ENCODE measurements at places on chromosomes 2 and 18.

DNA sequence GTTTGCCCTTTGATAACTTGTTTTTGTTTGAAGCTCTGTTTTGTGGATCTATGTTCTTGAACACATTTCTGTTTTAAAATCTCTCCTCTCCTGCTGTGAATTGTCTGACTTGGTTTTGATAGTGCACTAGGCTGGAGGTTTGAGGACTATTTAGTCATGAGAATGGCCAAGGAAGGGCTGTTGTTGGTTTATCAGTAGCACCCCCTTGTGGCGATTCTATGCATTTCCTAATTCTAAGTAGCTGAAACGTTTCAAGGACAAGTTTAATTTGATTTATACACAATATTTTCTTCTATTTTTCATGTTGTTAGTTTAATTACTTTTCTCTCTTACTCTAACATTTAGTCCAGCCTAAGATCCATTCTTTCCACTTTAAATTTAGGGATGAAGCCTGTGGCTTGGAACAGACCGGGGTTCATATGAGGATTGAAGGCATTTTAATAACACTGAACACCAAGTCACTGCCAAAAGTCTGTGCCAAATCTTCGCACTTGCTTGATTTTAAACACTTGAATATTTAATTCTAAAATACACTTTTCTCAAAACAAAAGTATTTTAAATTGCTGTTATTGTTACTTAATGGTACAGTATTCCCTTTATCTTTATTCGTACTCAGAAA lies 166.0 kb downstream of the SOCS6 start:
- DNase-seq = no peak

- no peak for DNase-seq
These were observed 666.3 kb downstream of the TSN start for GRCh38 chr2:122421775-122422174.

DNA sequence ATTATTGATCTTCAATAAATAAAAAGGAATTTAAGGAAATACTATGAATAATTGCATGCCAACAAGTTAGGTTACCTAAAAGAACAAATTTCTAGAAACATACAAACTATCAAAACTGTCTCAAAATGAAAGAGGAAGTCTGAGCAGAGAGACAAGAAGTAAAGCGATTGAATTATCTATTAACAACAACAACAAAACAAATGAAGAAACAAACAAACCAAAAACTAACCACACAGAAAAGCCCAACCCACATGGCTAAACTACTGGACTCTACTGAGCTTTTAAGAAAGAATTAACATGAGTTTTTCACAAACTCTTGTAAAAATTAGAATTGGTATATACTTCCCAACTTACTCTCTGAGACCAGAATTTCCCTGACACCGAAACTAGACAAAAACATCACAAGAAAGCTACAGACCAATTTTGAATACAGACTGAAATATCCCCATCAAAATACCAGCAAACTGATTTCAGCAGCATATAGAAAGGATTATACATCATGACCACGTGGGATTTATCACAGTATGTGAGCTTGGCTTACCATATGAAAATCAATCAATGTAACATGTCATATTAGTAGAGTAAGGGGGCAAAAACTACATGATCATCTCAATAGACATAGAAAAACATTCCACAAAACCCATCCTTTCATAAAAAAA lies 16.6 kb upstream of the GALNT1 start:
- DNase-seq = no peak

DNA sequence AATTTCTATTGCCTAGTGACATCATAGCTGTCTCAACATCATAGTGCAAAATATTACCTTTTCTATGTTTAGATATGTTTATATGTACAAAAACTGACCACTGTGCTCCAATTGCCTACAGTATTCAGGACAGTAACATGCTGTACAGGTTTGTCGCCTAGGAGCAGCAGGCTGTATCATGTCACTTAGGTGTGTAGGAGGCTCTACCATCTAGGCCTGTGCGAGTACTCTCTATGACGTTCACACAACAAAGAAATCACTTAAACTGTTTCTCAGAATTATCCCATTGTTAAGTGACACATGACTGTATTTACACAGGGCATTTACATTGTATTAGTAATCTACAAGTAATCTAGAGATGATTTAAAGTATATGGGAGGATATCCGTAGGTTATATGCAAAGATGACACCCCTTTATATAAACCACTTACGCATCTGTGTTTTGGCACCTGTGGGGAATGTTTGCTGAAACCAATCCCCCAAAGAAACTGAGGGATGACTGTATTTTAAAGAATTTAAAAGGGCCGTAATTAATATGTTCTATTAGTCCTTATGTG lies 24.7 kb downstream of the IL1R2 start:
- DNase-seq = no peak

DNA sequence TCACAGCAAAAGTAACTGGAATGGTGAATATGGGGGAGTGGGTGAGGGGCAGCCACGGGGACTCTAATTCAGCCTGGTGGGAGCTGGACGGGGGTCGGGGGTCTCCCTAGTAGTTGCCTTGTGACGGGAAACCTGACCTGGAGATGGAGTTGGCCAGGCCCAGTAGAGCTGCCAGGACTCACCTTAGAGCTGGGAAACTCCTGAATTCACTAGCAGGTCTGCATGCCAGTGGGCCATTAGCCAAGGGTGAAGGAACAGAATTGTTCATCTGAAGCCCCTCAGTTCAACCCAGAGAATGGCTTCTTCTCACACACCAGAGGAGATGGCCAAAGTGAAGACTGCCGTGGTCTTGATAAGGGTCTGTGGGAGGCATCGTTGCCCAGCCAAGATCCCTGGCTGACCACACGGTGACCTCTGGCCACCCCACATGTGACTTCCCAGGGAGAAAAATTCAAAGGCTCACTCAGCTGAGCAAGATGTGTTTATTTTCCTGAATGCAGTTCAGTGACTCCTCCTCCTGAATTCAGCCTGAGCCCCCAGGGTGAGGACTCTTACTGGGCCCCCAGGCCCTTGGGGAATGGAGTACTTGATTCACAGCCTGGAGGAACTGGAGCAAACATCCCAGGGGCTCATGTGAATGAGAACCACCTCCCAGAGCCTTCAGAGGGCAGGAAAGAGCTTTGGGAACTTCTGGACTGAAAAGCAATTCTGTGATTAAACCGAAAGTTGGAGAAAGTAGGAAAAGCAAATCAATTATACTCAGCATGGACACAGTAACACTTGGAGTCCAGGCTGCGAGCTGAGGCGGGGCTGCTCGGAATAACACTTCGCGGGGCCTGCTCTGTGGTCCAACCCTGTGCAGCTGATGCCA lies 25.2 kb downstream of the MOCOS start:
- DNase-seq = no peak

DNA sequence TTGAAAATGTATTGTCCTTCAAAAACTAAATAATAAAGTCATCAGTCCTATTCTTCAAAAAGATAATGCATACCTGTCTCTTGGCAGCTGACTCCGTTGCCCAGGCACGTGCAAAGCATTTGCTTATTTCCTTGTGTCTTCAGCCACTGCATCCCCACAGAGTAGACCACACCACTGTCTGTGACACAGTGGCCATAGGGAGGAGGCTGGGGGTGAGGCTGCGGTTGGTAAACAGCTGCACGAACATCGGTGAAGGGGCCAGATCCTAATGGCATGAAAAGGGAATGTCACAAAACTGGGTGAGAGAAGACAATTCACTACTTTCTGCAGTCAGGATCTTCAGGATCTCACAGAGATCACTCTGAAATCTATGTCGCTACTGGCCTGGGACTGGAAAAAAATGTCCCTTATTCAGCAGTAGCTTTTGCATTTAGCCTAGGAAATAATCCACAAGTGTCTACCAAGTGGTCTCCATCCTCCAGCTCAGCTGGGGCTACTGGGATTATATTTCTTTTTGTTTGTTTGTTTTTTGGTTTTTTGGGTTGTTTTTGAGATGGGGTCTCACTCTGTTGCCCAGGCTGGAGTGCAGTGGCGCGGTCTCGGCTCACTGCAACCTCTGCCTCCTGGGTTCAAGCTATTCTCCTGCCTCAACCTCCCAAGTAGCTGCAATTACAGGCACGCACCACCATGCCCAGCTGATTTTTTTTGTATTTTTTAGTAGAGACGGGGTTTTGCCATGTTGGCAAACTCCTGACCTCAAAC lies 10.7 kb downstream of the FN1 start:
- DNase-seq = no peak

- no peak for DNase-seq
These were observed 95.2 kb upstream of the BOD1L2 start for GRCh38 chr18:57051657-57052044.

DNA sequence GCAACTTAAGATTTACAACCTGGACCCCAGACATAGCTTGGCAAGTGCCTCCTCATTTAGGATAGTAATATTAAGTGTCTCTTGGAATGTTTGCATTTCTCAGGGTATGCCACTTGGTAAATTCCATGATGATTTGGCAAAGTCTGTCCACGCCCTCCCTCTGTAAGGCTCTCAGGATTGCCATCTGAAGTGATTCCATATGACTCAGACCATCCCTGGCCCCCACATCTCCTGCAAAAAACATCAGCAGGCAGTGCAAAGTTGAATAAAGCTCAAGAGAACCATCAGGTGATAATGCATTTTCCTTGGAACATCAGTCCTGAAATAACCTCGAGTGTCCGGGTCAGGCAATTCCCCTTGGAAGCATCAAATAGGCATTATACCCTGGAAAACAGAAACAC lies 27.1 kb upstream of the PIEZO2 start:
- DNase-seq = no peak

GRCh38 chr2:236976266-236977062 lies 109.2 kb upstream of the COPS8 start:
- no peak for DNase-seq

DNA sequence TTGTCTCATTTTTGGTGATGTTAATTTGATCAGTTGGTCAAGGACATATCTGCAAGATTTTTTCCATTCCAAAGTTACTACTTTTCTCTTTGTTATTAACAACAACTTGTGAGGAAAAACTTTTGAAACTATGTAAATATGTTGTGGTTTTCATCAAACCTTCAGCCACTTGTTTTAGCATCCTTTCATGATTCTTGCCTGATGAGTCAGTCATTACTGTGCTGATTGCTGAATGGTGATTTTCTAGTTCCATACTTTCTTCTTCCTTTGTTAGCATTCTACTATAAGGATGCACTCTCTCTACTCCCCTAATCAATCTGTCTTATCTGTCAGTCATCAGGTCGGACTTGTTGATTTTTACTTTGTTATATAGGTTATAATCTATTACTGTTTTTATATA lies 10.9 kb downstream of the TMEM87B start:
- DNase-seq = no peak

- no peak for DNase-seq
These were observed 6.7 kb downstream of the ZNF521 start for GRCh38 chr18:25345081-25345866.

GRCh38 chr2:239038773-239039478 lies 191.0 kb downstream of the TWIST2 start:
- no peak for DNase-seq

Data from stimulated activated CD4-positive, alpha-beta T cell treated with anti-CD3 and anti-CD28 coated beads, Interleukin-1b, Interleukin-23, amount 100 ng/mL, for 1 hour (primary cell).